ENCODE measurements at places on chromosomes 5 and 9. TPM values are rescaled to one million over a fixed set of nuclear protein-coding genes. Genes with fewer than 3 reads are reported as not detected.

TIMD4 gene
- 0.21 TPM for total RNA-seq

DNA sequence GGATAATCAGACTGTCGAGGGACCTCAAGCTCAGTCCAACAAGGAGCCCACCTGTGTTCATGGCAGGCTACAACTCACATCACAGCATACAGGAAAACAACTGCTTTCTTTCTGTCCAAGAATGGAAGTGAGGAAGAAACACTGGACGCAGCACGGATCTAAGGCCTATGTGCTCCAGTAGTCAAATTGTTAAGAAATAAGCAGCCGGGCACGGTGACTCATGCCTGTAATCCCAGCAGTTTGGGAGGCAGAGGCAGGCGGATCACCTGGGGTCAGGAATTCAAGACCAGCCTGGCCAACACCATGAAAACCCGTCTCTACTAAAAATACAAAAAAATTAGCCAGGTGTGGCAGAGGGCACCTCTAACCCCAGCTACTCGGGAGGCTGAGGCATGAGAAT, 427.8 kb downstream of the BNC2 start:
- DNase-seq, result peak; percentile 23

NKD2 gene
- not detected for total RNA-seq

ARHGEF39 gene
- 0.10 TPM for total RNA-seq

GABRA6 gene
- not detected for total RNA-seq
